ENCODE measurements at places on chromosomes 6 and 20. TPM values are rescaled to one million over a fixed set of nuclear protein-coding genes. Genes with fewer than 3 reads are reported as not detected.

- no peaks in the 10 kb centered on the region for H3K4me1 ChIP-seq
- H3K4me3 ChIP-seq = no peak overlapping the region
- H3K27me3 ChIP-seq = no peaks in the 10 kb centered on the region
- no peak overlapping the region for H3K27ac ChIP-seq
- no peaks in the 10 kb centered on the region for H3K36me3 ChIP-seq
Measured at GRCh38 chr6:135250751-135251497, 69.8 kb downstream of the MYB start.

DNA sequence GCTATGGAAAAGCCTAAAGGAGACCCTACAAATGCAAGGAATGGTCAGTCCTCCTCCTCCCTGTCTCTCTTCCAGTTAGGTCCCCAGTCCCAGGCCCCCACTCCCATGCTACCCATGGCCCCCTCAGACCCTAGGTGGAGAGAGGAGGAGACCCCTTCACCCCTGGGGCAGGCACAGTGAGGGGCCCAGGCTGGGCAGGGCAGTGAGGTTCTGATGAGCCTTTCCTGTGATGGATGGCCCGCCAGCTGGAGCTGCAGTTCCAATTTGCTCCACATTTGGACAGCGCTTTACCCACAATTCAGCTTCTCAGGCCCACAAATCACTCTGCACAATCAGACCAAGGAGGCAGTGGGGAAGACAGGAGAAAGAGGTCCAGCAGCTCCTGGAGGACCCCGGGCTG, 37.3 kb upstream of the MLN start:
- H3K27ac ChIP-seq = no peak overlapping the region
- H3K36me3 ChIP-seq = no peaks in the 10 kb centered on the region
- peaks cover 4% of the 10 kb centered on the region for H3K27me3 ChIP-seq
- no peak for DNase-seq
- peaks cover 20% of the 10 kb centered on the region for H3K4me1 ChIP-seq

- no peaks in the 10 kb centered on the region for H3K4me1 ChIP-seq
- no peak overlapping the region for H3K4me3 ChIP-seq
- no peaks in the 10 kb centered on the region for H3K36me3 ChIP-seq
- DNase-seq = no peak
Measured at GRCh38 chr6:66851930-66852329, 1144.9 kb upstream of the EYS start.

The HDGFL1 gene
- not detected for total RNA-seq

- peak overlapping the region; percentile 99 for H3K27ac ChIP-seq
- no peaks in the 10 kb centered on the region for H3K36me3 ChIP-seq
- H3K4me3 ChIP-seq = peak overlapping the region; percentile 89
- no peaks in the 10 kb centered on the region for H3K27me3 ChIP-seq
Measured at GRCh38 chr6:87155842-87156815, 764 bp downstream of the ZNF292 start.

The SCRT2 gene
- not detected for total RNA-seq

The SNPH gene
- total RNA-seq = 0.71 TPM

All from thymus (tissue), 14 donors.